ENCODE measurements at places on chromosomes 16 and 17. TPM values are rescaled to one million over a fixed set of nuclear protein-coding genes. Genes with fewer than 3 reads are reported as not detected.
A peak's percentile ranks its signal among the peaks of the same experiment; 100 is the strongest.

DNA sequence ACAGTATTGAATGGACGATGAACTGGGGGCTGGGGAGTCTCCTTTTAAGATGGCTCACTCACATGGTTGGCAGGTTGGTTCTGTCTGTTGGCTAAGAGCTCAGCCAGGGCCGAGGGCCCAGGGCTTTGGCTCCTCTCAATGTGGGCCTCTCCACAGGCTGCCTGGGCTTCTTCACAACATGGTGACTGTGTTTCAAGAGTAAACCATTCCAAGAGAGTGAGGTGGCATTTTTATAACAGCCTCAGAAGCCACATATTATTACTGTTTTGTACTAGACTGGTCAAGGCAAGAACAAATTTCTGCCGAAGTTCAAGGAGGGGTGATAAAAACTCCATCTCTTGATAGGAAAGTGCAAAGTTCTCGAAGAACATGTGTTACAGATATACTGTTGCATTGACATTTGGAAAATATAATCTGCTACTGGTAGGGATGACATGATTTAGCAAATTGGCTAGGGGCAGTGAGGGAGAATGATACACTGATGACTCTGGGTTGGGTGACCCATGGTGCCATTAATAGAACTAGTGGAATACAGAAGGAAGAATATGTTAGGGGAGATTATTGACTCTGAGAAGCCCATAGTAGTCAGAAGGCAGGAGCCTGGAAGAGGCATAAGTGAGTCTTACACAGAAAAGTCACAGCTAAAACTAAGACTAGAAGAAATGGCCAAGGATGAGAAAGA is 13.7 kb downstream of the KRABD2 start:
- no peaks in the 10 kb centered on the region for H3K4me1 ChIP-seq
- no peak overlapping the region for H3K4me3 ChIP-seq
- H3K27ac ChIP-seq: no peak overlapping the region
- DNase-seq: no peak
- H3K36me3 ChIP-seq: no peaks in the 10 kb centered on the region
- H3K27me3 ChIP-seq: no peaks in the 10 kb centered on the region

GRCh38 chr17:309361-309888 is 43.2 kb downstream of the RPH3AL start:
- H3K4me1 ChIP-seq: no peaks in the 10 kb centered on the region
- DNase-seq: peak; percentile 37
- no peak overlapping the region for H3K4me3 ChIP-seq
- H3K27ac ChIP-seq: no peak overlapping the region

DNA sequence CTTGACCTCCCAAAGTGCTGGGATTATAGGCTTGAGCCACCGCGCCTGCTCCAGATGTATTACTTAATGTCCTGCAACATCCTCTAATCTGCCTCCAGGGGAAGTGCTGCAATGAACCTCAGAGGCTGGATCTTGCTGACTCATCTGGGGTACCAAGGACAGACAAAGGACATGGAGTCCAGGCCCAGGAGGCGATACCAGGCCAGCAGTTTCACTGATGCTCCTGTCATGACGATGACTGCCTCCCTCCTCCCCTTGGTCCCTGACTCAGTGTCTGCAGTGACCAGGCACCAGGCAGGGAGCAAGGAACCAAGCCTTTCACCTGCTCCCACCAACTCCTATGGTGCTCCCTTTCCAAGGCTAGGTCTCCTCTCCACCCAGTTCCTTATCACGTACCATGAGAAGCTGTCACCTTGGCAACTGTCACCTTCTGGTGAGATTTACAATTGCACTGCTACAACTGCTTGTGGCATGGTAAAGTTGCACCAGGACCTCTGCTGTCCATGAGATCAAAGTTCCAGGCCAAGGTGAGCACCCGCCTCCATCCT is 21.6 kb upstream of the PHOSPHO1 start:
- DNase-seq: no peak
- no peaks in the 10 kb centered on the region for H3K27me3 ChIP-seq
- H3K4me3 ChIP-seq: no peak overlapping the region
- H3K27ac ChIP-seq: no peak overlapping the region
- H3K36me3 ChIP-seq: no peaks in the 10 kb centered on the region

HBA2 gene
- 2.5 TPM for total RNA-seq

GRCh38 chr17:16939606-16940115 is 32.3 kb downstream of the TNFRSF13B start:
- no peaks in the 10 kb centered on the region for H3K4me1 ChIP-seq
- H3K27me3 ChIP-seq: no peaks in the 10 kb centered on the region
- no peak overlapping the region for H3K4me3 ChIP-seq

ZMYND15 gene
- total RNA-seq: 0.39 TPM

KCNJ18 gene
- not detected for total RNA-seq

DNA sequence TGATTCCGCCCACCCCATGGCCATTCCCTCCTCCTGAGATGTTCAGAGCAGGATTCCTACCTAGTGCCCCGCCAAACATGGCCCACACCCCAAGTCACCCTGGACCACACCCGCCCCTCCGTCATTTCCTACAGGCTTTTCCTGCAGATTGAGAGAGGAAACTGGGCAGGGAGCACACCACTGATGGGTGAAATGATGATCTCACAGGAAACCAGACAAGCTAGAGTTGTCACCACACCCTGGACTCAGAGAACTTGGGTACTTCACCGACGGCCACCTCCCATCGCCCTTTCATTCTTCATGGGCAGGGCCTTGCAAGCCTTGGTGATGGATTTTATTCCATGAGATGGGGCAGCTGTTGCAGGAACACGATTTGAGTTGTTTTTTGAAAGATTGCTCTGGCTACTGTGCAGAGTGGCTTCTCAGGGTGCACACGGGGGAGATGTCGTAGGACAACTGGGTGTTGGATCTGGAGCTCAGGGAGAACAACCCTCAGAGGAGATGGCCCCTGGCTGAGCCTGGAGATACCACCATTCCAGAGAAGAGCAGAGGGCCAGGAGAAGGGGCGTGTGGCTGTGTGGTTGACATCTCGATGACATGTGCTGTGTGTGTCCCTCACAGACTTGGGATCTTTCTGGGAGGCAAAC is 7.4 kb upstream of the B9D1 start:
- no peak overlapping the region for H3K27ac ChIP-seq
- no peaks in the 10 kb centered on the region for H3K27me3 ChIP-seq
- DNase-seq: no peak
- H3K4me1 ChIP-seq: no peaks in the 10 kb centered on the region
- H3K36me3 ChIP-seq: no peaks in the 10 kb centered on the region
- no peak overlapping the region for H3K4me3 ChIP-seq

DNA sequence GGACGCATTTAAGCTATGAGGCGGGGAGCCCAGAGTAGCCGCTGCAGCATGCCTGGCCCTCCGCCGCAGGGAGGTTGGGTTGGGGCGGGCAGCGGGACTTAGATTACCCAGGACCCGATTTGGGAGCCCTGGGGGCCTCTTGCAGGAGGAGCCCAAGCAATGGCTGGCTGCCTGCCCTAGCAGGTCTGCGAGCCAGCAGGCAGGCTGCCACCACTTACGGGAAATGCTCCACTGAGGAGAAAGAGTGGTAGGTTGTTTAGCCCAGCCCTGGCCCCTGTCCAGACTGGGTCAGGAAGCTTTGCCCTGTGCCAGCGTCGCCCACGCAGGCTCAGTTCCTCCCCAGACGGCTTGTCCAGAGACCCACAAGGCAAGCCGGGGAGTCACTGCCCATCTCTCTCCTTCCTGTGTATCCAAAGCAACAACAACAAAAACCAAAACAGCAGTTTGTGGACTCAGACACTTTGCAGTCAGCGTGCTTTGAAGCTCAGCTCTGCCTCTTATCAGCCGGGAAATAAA is 10.3 kb upstream of the TVP23A start:
- no peaks in the 10 kb centered on the region for H3K27me3 ChIP-seq
- H3K36me3 ChIP-seq: no peaks in the 10 kb centered on the region
- H3K27ac ChIP-seq: peak overlapping the region; percentile 56
- peak; percentile 96 for DNase-seq
- H3K4me3 ChIP-seq: no peak overlapping the region

- H3K36me3 ChIP-seq: no peaks in the 10 kb centered on the region
- H3K4me1 ChIP-seq: no peaks in the 10 kb centered on the region
- H3K4me3 ChIP-seq: no peak overlapping the region
- no peaks in the 10 kb centered on the region for H3K27me3 ChIP-seq
- H3K27ac ChIP-seq: no peak overlapping the region
These were observed 184.4 kb downstream of the AATF start for GRCh38 chr17:37133136-37133535.

- no peak overlapping the region for H3K27ac ChIP-seq
- no peaks in the 10 kb centered on the region for H3K27me3 ChIP-seq
- no peak for DNase-seq
These were observed 34.9 kb upstream of the ARL4D start for GRCh38 chr17:43363926-43364285.

DNA sequence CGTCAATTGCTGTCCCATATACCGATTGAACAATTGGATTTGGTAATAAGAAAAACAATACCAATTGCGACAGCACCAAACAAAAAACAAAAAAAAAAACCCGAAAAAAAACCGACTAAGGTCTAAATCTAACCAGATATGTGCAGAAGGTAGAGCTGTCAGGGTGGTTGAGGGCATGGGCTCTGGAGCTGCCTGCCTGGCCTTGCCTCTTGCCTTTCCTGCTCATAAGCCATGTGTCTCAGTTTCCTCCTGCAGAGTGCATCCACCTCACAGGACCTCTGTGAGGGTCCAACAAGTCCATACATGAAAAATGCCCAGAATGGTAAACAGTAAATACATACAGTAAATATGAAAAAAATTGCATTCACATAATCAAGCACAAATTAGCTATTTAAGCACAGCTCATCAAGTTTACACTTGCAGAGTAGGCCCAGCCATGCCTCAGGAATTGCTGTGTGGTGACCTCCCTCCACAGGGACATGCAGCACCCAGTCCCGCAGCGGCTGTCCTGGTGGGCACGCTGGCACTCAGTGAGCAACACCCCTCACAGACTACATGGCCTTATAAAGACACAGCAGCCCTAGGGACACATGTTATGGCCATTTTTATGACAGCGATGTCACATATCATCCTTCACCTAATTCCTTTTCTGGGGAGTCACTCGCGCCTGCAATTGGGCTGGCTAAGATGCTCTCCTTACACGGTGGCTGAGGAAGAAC is 17.9 kb downstream of the TBC1D28 start:
- DNase-seq: no peak
- no peak overlapping the region for H3K4me3 ChIP-seq
- no peaks in the 10 kb centered on the region for H3K27me3 ChIP-seq
- no peaks in the 10 kb centered on the region for H3K36me3 ChIP-seq
- H3K4me1 ChIP-seq: no peaks in the 10 kb centered on the region

- no peak for DNase-seq
- H3K4me3 ChIP-seq: peak overlapping the region; percentile 29
- H3K27me3 ChIP-seq: peaks cover 32% of the 10 kb centered on the region
- no peaks in the 10 kb centered on the region for H3K36me3 ChIP-seq
- H3K4me1 ChIP-seq: no peaks in the 10 kb centered on the region
- H3K27ac ChIP-seq: no peak overlapping the region
These were observed 1.0 kb downstream of the HOXB2 start for GRCh38 chr17:48543854-48544348.

DNA sequence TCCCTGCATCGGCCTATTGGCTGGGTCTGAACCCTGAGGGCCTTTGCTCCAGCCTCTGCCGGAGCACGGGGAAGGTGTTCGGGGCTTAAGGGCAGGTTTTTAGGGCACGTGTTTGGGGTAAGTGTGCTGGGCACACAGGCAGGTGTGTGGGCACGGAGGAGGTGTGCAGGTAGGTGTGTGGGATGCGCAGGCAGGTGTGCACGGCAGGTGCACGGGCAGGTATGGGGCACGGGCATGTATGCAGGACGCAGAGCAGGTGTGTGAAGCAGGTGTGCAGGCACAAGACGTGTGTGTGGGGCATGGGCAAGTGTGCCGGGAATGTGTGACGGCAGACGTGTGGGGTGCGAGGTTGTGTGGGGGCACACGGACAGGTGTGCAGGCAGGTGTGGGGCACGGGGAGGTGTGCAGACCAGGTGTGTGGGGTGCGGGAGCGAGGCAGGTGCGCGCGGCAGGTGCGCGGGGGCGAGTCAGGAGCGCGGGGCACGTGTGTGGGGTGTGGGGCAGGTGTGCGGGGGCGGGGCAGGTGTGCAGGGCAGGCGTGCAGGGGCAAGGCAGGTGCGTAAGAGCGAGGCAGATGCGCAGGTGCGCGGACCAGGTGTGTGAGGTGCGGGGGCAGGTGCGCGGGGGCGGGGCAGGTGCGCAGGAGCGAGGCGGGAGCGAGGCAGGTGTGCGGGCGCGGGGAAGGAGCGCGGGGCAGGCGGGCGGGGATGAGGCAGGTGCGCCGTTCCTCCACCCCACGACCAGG is 28.6 kb upstream of the METRNL start:
- H3K36me3 ChIP-seq: no peaks in the 10 kb centered on the region
- H3K27ac ChIP-seq: peak overlapping the region; percentile 81
- peak; percentile 78 for DNase-seq
- no peaks in the 10 kb centered on the region for H3K27me3 ChIP-seq
- peak overlapping the region; percentile 79 for H3K4me3 ChIP-seq
- H3K4me1 ChIP-seq: peaks cover 4% of the 10 kb centered on the region

- H3K4me1 ChIP-seq: no peaks in the 10 kb centered on the region
- no peaks in the 10 kb centered on the region for H3K36me3 ChIP-seq
These were observed 62.3 kb downstream of the PHKB start for GRCh38 chr16:47523342-47524006.

SPPL2C gene
- total RNA-seq: not detected

- no peaks in the 10 kb centered on the region for H3K36me3 ChIP-seq
- no peak overlapping the region for H3K27ac ChIP-seq
- no peak for DNase-seq
- no peaks in the 10 kb centered on the region for H3K27me3 ChIP-seq
These were observed 2.7 kb upstream of the PRM1 start for GRCh38 chr16:11283820-11284248.

- H3K36me3 ChIP-seq: peaks cover 4% of the 10 kb centered on the region
- no peak for DNase-seq
- no peak overlapping the region for H3K4me3 ChIP-seq
- H3K27me3 ChIP-seq: no peaks in the 10 kb centered on the region
- no peak overlapping the region for H3K27ac ChIP-seq
These were observed 19.8 kb upstream of the TXNDC11 start for GRCh38 chr16:11762431-11762830.

DNA sequence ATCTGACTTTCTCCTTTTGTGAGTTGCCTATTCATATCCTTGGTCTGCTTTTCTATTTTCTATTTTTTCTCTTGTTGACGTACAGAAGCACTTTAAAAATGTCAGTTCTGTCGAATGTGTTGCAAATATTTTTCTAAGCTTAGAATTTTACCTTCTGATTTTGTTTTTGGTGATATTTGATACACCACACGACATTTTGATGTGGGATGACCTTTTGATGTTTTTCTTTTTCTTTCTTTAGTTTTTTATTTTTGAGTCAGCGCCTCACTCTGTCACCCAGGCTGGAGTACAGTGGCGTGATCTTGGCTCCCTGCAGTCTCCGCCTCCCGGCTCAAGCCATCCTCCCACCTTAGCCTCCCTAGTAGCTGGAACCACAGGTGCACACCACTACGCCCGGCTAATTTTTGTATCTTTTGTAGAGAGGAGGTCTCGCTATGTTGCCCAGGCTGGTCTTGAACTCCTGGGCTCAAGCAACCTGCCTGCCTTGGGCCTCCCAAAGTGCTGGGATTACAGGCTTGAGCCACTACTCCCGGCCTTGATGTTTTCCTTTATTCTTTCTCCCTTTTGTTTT is 39.6 kb downstream of the WSB1 start:
- no peaks in the 10 kb centered on the region for H3K27me3 ChIP-seq
- H3K4me1 ChIP-seq: peaks cover 8% of the 10 kb centered on the region

PAM16 gene
- total RNA-seq: 28.1 TPM

RAMP2 gene
- 5.6 TPM for total RNA-seq

ACE gene
- total RNA-seq: 4.0 TPM

GRCh38 chr16:26905336-26905735 is 161.4 kb upstream of the C16orf82 start:
- H3K27me3 ChIP-seq: no peaks in the 10 kb centered on the region
- H3K36me3 ChIP-seq: no peaks in the 10 kb centered on the region
- no peaks in the 10 kb centered on the region for H3K4me1 ChIP-seq
- no peak overlapping the region for H3K4me3 ChIP-seq
- DNase-seq: no peak

KRTAP4-1 gene
- total RNA-seq: not detected

TEX19 gene
- not detected for total RNA-seq

GRCh38 chr17:83189044-83190003 is 109.9 kb downstream of the METRNL start:
- H3K36me3 ChIP-seq: no peaks in the 10 kb centered on the region
- no peaks in the 10 kb centered on the region for H3K27me3 ChIP-seq
- no peak overlapping the region for H3K4me3 ChIP-seq
